Mucosa of gallbladder (tissue), 1 donor: ENCODE measurements at places on chromosomes 13 and 19.

- DNase-seq = no peak
Observed at GRCh38 chr13:38418286-38418685, 68.6 kb downstream of the UFM1 start.

DNA sequence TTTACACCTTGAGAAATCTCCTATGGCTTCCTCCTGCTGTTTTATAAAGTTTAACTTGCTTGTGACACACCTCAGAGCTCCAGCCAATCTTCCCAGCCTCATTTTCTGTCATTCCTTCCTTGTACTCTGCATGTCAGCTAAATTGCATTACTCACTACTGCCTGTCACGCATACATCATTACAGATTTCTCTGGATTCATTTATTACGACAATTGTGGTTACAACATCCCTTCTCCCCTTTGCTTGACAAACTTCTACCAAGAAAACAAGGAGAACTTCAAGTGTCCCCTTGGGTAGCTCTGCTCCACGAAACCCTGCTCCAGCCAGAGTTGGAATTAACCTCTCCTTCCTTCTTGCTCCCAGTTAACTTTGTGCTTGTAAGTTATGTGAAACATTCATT lies 22.0 kb upstream of the GPR18 start:
- no peak for DNase-seq

DNA sequence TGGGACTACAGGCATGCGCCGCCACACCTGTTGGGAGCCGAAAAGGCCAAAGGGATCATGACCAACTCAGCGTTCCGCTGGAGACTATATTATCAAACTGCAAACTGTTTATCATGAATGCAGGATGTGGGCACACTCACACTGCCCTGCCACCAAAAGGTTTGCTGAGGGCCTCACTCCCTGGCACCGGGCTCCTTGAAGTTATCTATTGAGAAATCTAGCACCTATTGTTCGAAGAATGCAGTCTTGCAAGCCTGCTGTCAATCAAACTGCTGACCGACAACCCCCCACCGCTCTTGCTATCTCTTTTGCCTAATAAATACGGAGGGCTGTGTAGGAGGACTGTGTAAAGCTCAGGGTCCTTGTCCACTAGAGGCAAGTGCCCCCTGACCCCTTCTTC lies 5.2 kb upstream of the ZNF836 start:
- no peak for DNase-seq

DNA sequence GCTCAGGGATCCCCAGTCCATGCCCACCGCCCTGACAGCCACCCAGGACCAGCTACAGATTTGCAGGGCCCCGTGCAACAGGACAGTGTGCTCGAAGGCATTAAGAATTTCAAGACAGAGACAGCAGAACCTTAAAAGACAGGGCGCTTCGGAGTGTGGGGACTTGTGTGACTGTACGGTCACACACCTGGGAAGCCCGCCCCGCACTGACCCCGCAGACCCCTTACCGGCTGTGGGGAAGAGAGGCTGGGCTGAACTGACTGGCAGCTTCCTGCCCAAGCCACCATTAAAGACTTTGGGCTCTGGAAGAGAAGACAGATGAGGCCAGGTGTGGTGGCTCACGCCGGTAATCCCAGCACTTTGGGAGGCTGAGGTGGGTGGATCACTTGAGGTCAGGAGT lies 14.4 kb downstream of the STAP2 start:
- DNase-seq = no peak

DNA sequence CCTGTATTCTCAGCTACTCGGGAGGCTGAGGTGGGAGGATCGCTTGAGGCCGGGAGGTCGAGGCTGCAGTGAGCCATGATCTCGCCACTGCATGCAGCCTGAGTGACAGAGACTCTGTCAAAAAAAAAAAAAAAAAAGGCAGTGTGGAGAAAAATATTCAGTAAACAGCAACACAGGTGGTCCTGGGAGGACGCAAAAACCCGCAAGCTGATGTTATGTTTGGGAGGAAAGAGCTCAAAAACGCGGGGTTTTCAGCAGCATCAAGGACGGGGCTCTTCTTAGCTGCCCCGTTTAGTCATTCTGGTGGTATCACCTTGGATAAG lies 599 bp upstream of the ZNF784 start:
- no peak for DNase-seq
